ENCODE measurements at places on chromosomes 2 and 18.
A peak's percentile ranks its signal among the peaks of the same experiment; 100 is the strongest.

DNA sequence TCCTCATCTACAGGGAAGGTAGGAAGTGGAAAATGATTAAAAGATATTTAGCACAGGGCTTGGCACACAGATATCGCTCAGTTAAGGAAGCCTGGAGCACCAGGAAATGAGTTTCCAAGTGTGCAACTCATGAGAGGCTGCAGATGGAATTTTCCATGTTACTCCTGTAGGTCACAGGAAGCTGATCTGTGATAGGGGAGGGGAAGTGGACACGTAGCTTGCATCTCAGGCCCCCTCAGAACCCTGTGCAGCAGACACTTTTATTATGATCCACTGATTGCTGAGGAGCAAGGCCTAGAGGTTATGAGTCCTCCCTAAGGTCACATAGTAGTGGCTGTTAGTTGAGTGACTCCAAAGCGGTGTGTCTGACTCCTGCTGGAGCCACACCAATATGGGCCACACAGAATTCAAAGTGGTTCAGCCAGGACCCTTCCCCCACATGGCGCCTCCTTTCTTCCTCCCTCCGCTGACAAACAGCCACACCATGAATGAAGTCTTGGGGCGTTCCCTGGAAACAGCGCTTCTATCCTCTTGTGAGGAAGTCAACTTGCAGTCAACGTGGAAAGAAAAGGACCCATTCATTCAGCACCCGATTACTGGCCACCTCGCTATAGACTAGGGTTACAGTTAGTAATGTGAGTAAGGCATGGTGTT is 21.5 kb downstream of the DYSF start:
- no peak for DNase-seq

DNA sequence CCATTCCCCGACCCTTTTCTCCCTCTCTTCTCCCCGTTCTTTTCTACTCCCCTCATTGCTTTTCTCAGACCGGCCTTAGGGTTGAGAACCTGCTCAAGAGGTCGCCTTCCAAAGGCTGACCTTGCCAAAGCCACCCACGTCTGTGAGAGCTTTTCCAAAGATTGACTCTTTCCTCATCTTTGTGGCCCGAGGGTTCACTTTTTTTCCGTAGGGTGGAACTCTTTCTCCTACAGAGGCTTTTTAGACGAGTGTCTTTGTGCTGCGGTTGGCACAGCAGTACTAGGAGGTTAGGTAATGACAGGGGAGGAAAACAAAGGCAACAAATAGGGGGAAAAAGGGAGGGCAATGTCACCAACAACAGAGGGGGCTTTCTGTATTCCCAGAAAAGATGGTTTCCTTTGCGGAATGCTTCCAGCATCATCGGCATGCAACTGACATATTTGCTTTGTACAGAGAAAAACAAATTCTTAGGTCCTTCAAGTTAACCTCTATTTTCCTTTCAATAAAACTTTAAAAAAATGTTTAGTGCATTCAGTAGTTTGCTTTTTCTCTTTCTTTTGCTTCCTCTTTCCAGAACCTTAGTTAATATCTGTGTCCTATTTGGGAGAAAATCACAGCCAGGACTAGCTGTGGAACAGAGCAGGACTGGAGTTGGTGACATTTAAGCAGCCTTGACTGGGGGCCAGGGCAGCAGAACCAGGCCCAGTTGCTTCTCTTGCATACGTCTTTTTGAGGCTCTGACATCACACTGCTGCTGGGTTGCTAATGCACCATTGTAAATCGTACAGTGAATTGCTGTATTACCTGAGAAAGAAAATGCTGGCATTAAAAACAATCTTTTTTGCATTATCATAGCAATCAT is 188.1 kb upstream of the FANCL start:
- no peak for DNase-seq

GRCh38 chr2:79903222-79904000 is 390.6 kb downstream of the CTNNA2 start:
- no peak for DNase-seq

- no peak for DNase-seq
Measured at GRCh38 chr2:27249159-27249890, 13.5 kb downstream of the SLC30A3 start.

DNA sequence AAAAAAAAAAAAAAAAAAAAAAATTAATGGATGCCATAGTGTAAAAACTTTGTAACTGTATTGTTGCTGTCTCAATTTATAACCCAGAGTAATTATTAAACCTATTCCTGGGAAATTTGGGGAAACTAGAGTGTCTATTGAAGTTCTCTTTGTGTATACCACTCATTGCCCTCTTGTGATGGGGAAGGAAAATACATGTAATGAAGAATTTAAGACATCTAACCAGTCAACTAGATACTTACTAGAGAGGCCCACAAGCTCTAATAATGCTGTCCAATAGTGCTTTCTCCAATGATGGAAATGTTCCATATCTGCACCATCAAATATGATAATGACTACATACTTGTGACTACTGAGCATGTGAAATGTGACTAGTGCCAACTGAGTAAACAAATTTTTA is 168.5 kb upstream of the SLC39A10 start:
- DNase-seq = no peak

DNA sequence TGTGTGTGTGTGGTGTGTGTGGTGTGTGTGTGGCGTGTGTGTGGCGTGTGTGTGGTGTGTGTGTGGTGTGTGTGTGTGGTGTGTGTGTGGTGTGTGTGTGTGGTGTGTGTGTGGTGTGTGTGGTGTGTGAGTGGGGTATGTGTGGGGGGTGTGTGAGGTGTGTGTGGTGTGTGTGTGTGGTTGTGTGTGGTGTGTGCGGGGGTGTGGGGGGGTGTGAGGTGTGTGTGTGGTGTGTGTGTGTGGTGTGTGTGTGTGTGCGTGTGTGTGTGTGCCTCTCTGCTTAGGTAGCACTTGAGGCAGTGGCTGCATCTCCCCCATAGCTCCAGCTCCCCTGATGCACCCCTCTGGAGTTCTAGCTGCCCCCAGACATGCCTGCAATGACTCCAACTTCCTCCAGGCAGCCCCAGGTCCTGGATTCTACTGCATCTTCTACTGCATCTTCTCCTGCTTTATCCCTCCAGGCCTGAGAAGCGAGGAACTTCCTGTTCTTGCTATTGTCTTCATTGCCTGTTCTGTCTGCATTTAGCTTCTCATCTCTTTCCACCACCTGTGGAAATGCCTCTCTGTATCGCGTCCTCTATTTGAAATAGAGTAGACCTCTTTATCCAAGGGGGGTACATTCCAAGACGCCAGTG is 22.2 kb upstream of the MLPH start:
- no peak for DNase-seq

DNA sequence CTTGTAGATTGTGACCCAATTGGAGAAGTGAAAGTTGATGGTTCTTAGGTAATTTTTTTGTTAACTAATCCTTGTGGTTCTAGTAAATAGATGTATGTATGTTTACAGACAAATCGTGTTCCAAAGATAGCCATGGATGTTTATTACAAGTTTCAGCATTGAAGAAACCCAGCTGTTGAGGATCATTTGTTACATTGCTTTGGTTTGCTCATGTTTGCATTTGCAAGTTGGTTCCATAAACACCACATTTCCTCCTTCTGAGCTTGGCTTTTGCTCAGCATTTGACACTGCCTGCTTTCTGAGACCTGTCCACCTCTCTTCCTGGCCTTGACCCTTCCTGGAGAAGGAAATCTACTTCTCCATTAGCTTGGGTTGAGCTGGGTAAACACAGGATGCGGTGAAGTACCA is 1.8 kb upstream of the CCDC68 start:
- DNase-seq = no peak

DNA sequence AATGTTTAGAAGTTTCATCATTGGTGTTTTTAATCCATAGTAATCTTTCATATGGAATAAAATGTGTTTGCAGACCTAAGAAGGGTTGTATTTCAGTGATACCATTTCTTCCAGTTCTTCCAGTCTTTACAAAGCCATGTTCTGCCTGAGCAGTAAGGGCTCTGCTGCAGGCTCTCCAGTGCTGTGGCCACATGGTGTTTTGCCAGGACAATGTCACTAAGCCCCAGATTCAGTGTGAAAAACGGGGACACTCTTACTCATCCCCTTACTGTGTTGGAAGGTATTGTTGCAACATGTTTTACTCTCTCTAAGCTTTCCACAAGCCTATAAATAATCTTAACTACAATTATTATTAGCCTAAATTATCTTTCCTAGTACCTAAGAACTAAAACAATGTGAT is 481.4 kb upstream of the CDH7 start:
- DNase-seq = no peak

- peak; percentile 75 for DNase-seq
Measured at GRCh38 chr2:164840930-164841718, 499 bp downstream of the COBLL1 start.

GRCh38 chr2:40030456-40030975 is 251.5 kb upstream of the THUMPD2 start:
- DNase-seq = no peak

DNA sequence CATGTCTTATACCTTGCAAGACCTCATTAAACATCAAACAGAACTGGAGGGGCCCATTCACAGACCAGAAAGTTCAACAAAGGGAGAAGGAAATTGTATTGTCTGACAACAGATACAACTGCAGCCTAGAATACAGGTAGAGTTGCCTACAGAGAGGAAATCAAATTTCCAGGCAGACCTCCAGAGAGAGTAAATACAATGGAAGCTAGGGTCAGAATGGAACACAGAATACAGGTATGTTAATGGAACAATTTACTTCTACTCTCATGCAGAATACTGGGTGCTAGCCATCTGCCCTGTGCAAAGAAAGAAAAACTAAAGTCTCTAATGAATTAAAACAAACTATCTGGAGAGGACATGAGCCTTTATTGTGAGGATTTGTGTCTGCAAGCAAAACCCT is 31.6 kb upstream of the ALK start:
- no peak for DNase-seq

- no peak for DNase-seq
Measured at GRCh38 chr2:174599310-174599921, 1.8 kb upstream of the WIPF1 start.

GRCh38 chr2:65386989-65387388 is 45.4 kb downstream of the SPRED2 start:
- DNase-seq = no peak

- DNase-seq = no peak
Measured at GRCh38 chr18:4605212-4605611, 150.1 kb upstream of the DLGAP1 start.

GRCh38 chr18:48898521-48898920 is 52.2 kb downstream of the SMAD7 start:
- no peak for DNase-seq

DNA sequence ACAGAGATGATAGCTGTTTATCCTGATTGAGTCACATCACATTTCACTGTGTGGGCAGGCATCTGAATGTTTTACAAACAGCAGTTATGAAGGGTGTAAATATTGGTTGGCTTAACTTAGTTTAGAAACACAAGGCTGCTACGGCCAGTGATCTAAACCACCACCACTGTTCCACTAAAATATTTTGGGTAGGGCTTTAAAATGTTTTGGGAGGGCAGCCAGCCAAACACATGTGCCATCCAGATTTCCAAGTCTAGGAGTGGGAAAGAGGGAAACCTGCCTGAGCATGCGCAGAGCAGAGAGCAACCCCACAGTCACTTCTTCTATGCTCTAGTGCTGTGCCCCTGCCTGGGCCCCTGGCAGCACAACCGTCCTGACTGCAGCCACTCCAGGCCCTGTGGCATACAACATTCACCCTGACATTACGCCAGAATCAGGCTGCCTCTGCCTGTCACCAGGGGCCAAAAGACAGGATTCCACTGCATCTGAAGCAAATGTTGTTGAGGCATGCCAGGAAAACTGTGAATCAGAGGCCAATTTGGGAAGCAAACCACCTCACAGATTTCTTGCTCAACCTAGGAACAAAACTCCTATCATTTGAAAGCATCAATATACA is 74.8 kb upstream of the COL5A2 start:
- DNase-seq = no peak

DNA sequence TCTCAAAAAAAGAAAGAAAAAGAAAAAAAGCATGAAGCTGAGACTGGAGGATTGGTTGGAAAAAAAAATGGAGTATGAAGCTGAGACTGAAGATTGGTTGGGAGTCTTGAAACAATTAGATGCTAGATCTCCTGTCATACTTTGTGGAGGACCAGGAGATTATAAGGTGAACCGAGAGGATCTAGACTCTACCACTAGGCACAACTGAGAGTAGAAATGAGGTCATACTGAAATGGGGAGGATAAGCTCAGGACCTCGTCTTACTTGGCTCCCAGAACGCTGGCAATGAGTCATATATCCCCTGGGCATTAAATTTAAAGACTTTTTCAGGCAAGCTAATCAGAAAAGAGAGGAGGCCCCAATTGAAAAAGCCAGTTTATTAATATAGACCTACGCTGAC is 3.3 kb upstream of the ORC2 start:
- DNase-seq = no peak

- DNase-seq = no peak
Measured at GRCh38 chr2:15293262-15293937, 267.7 kb downstream of the NBAS start.

DNA sequence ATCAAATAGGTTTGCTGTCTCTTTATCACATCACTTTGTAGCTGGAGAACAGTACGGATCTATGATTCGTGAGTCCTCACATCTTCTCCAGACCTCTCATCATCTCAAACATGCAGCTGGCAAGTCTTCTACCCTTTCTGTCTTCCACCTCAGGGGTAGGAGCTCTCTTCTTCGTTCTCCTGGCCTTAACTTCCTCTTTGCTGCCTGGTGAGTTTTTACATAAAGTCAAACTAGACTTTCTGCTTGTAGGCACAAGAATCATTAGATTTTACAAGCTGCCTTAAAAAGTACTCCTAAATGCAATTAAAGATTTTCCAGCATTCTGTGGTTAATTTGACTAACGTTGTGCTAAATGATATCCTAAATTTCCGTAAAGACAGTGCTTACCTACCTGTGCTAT is 43.7 kb upstream of the TANK start:
- DNase-seq = no peak

GRCh38 chr2:58571181-58571852 is 330.2 kb upstream of the FANCL start:
- DNase-seq = peak; percentile 77

DNA sequence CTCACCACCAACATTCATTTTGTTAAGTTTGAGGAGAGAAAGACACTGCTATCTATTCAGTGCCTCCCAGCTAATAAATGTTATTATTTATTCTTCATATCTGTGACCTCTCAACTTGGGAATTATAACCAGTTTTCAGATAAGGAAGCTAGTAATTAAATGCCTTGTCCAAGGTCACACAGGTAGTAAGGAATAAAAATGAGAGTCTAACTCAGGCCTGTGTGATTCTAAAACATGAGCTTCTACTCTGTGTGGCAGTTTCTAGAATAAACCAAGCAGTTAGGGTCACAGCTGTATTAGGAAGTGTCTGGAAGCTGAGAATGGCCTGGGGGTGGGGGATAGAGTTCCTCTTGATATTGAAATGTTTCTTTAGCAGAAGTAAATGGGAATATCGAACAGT is 137.8 kb upstream of the LRATD1 start:
- no peak for DNase-seq

DNA sequence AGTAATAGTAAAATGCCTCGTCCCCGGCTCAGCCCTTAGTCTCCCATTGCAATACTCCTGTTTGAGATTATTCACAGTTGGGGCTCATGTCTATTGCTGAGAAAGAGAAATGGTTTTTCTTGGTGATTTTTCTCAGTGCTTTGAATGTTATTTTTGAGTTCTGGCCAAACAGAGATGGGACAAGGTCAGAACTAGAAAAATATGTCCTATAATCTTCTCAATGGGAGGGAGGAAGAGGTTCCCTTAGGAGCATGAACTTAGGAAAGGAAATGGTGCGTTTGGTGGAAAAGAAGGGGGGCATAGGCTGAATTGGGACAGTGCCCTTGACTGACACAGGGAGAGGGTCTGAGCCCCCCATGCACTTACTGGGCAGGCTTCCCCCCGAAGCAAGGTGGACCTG is 133.8 kb downstream of the AGAP1 start:
- no peak for DNase-seq

Data from SK-N-DZ (cell line).